GM23248 (cell line): ENCODE measurements at places on chromosomes 12 and 14. TPM values are rescaled to one million over a fixed set of nuclear protein-coding genes. Genes with fewer than 3 reads are reported as not detected.

- DNase-seq = no peak
These were observed 315.4 kb upstream of the KITLG start for GRCh38 chr12:88895634-88896033.

GRCh38 chr12:65902500-65902899 lies 78.2 kb downstream of the HMGA2 start:
- DNase-seq = peak; percentile 49

DNA sequence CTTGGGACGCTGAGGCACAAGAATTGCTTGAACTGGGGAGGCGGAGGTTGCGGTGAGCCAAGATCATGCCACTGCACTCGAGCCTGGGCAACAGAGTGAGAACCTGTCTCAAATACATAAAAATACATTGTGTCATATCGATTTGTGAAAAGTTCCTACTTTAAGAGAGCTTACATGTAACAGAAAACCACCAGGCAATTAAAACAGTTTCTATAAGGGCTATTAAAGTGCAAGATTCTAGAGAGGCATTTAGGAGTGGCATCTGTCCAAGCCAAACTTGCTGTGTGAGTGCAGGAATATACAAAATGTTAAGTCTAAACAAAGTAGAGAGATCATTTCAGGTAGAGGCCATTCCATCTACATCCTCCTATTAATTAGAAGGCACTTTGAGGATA lies 1.7 kb upstream of the NEK9 start:
- no peak for DNase-seq

DNA sequence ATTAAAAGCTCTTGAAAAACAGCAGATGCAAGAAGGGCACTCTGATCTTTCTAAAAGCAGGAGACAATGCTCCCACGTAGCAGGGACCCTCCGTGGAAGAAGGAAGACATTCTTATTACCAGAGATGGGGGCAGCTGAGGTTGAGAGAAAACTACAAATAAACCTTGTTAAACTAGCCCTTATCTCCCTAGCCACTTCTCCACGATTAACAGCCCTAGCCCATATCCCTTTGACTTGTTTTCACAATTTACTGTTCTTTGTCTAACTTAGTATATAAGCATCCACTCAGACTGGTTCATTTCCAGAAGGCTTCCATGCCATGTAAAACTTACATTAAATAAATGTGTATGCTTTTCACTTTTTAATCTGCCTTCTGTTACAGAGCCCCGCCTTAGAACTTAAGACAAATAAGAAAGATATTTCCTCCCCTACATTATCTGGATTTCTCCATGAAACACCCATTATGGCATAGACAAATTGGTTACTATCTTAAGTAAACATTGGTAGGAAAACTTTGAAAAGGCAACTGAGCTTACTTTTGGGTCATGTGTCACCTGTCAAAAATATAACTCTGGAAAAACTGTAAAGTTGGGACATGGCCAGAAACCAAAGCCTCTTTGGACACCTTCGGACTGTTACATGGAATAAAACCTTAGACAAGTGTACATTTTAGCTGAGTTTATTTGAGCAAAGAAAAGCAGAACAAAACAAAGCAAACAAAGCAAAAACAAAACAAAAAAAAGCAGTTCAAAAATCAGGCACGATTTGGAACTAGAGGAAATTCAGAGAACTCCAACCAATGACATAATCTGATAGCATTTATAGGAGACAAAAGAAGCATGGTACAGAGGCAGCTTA lies 4.9 kb upstream of the RNASE1 start:
- DNase-seq = no peak

- no peak for DNase-seq
These were observed 52.6 kb upstream of the STK38L start for GRCh38 chr12:27191531-27191930.

- no peak for DNase-seq
These were observed 19.0 kb upstream of the CLEC4E start for GRCh38 chr12:8559676-8560075.

DNA sequence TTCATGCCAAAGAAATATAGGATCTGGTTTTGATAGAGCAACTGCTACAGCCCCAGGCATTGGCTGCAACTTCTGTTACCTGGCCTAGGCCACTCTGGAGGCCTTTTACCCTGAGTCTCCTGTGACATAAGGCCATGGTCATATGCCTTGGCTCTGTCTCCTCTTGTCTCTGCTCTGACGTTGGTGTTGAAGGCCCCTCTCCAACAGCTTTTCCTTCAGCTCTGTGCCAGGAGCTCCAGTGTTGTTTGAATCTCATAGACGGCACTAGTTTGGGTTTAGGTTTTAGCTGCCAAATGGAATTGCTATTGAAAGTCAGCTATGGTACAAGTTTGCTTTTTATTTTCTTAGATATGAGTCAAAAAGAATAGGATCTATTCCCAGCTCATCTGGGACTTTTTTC lies 41.1 kb downstream of the TTLL5 start:
- peak; percentile 1 for DNase-seq

The SOAT2 gene
- total RNA-seq = not detected in 2 replicates
